ENCODE measurements at places on chromosomes 7 and 10.

GRCh38 chr7:100677308-100678267 lies 4.0 kb downstream of the GNB2 start:
- no peak for DNase-seq
- H3K4me1 ChIP-seq = peaks cover 37% of the 10 kb centered on the region
- peak overlapping the region; percentile 36 for H3K4me3 ChIP-seq
- no peaks in the 10 kb centered on the region for H3K27me3 ChIP-seq
- H3K27ac ChIP-seq = peak overlapping the region; percentile 53

DNA sequence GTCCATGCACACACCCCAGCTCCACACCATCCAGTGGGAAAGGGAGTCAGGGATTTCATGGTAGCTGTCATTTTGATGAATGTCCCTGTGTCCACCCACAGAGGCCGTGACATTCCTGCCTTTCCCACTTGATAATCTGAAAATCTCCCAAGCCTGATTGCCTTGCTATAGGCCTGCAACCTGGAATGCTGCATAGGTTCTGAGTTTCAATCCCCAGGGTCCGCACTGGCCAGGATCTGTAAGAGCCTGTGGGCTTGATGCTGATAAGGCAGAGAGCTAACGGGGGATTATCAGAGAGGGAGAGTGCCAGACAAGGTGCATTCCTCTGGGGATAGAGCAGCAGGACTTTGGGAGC lies 57.5 kb downstream of the RBM20 start:
- H3K4me3 ChIP-seq = no peak overlapping the region
- H3K27me3 ChIP-seq = no peaks in the 10 kb centered on the region
- H3K36me3 ChIP-seq = no peaks in the 10 kb centered on the region
- no peak overlapping the region for H3K27ac ChIP-seq

- H3K4me3 ChIP-seq = peak overlapping the region; percentile 81
- peaks cover 15% of the 10 kb centered on the region for H3K4me1 ChIP-seq
- peak overlapping the region; percentile 65 for H3K27ac ChIP-seq
- no peak for DNase-seq
- H3K36me3 ChIP-seq = peaks cover 2% of the 10 kb centered on the region
Measured at GRCh38 chr7:129368389-129368986, 65.7 kb upstream of the STRIP2 start.

GRCh38 chr10:124197371-124198124 lies 104.2 kb upstream of the CHST15 start:
- H3K36me3 ChIP-seq = peaks cover 3% of the 10 kb centered on the region
- H3K27me3 ChIP-seq = peaks cover 33% of the 10 kb centered on the region
- no peak overlapping the region for H3K27ac ChIP-seq

- peaks cover 72% of the 10 kb centered on the region for H3K27me3 ChIP-seq
- no peak for DNase-seq
- peaks cover 5% of the 10 kb centered on the region for H3K36me3 ChIP-seq
- H3K4me1 ChIP-seq = peaks cover 18% of the 10 kb centered on the region
Measured at GRCh38 chr10:124447751-124448466, 1.9 kb downstream of the NKX1-2 start.

- H3K4me3 ChIP-seq = no peak overlapping the region
- H3K27me3 ChIP-seq = peaks cover 49% of the 10 kb centered on the region
- peaks cover 3% of the 10 kb centered on the region for H3K4me1 ChIP-seq
- H3K27ac ChIP-seq = no peak overlapping the region
- no peaks in the 10 kb centered on the region for H3K36me3 ChIP-seq
Measured at GRCh38 chr7:4871056-4871680, 9.3 kb upstream of the PAPOLB start.

DNA sequence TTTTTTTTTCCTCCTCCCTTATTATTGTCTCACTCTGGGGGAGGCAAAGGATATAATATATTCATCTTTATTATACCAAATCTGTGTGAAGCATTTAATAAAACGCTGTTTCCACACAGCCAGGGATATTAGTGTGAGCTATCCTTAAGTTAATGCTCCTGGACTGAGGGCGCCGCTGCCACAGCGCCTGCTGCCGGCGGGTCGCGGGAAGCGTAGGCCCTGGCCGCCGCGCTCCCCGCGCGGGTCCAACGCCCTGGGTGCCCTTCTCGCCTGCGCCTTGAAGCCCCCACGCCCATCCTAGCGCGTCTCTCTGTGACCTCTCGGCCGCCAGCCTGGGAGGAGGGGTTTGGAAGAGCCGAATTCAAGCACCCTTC lies 9.5 kb upstream of the LBX1 start:
- H3K36me3 ChIP-seq = peaks cover 8% of the 10 kb centered on the region
- peaks cover 13% of the 10 kb centered on the region for H3K4me1 ChIP-seq
- H3K4me3 ChIP-seq = no peak overlapping the region
- DNase-seq = no peak

DNA sequence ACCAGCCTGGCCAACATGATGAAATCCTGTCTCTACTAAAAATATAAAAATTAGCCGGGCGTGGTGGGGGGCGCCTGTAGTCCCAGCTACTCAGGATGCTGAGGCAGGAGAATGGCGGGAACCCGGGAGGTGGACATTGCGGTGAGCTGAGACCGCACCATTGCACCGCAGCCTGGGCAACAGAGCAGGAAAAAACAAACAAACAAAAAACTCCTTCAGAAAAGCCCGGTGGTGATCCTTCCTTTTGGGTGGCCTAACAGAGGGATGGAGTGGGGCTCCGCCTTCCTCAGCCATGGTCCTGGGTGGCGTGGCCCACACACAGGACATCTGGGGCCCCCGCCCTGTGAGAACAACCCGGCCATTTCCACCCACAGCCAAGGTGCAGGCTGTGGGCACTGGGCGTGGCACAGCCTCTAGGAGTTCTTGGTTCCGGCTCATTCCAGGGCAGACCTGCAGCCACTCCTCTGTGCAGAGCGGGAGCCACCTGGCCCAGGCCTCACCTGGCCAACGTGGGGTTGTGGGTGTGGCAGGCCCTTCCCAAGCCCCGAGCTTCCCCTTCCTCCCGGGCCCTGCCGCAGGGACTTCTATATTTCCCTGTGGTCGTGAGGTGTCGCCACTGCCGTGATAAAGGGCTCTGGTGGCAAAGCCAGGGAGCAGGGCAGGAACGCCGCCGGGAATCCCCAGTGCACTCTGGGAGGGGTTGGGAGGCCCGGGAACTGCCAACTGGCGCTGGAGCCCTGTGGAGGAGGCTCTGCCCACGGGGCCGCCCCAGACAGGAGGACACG lies 37.6 kb downstream of the GET4 start:
- DNase-seq = no peak
- H3K36me3 ChIP-seq = no peaks in the 10 kb centered on the region
- H3K27me3 ChIP-seq = no peaks in the 10 kb centered on the region
- H3K4me1 ChIP-seq = peaks cover 9% of the 10 kb centered on the region

DNA sequence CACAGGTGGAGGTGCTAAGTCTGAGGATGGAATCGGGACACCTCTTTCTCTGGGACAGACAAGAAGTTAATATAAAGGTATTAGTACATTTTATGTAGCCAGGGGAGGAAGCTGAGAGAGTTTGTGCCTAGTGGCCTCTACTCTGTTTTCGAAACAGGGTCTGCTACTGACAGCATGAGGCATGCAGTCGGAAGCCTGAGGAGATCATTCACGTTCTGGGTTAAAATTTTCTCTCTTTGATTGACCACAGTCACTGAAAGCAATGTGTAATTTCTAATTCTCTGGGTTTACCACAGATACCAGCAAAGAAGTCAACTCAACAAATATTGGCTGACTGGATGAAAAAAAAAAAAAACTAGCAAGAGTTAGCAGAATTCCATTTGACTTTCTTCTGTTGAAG lies 53.3 kb upstream of the KCTD7 start:
- no peak for DNase-seq
- no peaks in the 10 kb centered on the region for H3K36me3 ChIP-seq
- H3K4me3 ChIP-seq = no peak overlapping the region
- peak overlapping the region; percentile 56 for H3K27ac ChIP-seq
- H3K27me3 ChIP-seq = no peaks in the 10 kb centered on the region

GRCh38 chr7:116465125-116465524 lies 34.4 kb upstream of the CAV2 start:
- no peaks in the 10 kb centered on the region for H3K4me1 ChIP-seq
- no peak overlapping the region for H3K27ac ChIP-seq

DNA sequence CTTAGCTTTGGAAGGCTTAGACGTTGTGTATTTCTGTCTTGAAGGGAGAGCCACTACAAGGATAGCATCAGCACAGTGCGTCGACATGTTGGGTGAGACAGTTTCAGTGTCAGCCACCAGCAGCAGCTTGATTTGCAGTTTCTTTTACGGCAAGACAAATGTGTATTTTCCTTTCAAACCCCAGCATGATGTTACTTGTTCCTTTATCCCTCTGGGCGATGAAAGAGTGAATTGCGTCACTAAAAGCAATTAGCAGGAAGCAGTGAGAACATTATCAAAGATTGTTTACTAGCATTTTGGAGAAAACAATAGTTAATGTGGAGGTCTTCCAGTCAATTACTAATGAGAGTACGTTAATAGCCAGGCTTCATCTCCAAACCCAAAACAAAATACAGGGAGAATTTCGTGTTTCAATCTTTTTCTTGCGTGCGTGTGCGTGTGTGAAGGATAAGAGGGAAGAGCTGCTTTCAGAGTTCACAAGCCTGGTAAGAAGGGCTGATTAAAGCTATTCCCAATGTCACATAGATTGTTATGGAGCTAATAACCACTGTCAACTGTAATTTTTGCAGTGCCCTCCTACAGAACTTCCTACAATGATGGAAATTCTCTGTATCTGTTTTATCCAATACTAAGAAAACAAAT lies 157.1 kb upstream of the AOAH start:
- H3K27me3 ChIP-seq = no peaks in the 10 kb centered on the region
- no peak for DNase-seq
- no peak overlapping the region for H3K4me3 ChIP-seq
- peaks cover 7% of the 10 kb centered on the region for H3K4me1 ChIP-seq
- no peak overlapping the region for H3K27ac ChIP-seq

DNA sequence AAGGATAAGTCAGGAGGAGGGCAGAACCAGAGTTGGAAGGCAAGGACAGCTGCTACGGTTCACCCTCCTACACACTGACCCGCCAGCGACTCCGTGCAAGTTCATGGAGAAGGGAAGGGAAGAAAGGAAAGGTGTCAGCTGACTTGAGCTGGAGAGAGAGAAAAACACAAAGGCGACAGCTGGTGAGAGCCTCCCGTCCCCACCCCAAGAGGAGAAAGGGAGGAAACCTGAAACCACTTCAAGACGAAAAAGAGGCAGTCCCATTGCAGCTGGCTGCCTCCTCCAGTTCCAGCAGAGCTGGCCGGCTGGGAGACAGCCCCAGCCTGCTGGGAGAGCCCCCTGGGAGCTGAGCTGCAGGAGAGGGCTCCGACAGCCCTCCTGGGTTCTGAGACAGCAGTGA lies 75.2 kb downstream of the PARD3 start:
- no peak for DNase-seq
- peaks cover 56% of the 10 kb centered on the region for H3K27me3 ChIP-seq
- no peak overlapping the region for H3K27ac ChIP-seq
- no peak overlapping the region for H3K4me3 ChIP-seq

DNA sequence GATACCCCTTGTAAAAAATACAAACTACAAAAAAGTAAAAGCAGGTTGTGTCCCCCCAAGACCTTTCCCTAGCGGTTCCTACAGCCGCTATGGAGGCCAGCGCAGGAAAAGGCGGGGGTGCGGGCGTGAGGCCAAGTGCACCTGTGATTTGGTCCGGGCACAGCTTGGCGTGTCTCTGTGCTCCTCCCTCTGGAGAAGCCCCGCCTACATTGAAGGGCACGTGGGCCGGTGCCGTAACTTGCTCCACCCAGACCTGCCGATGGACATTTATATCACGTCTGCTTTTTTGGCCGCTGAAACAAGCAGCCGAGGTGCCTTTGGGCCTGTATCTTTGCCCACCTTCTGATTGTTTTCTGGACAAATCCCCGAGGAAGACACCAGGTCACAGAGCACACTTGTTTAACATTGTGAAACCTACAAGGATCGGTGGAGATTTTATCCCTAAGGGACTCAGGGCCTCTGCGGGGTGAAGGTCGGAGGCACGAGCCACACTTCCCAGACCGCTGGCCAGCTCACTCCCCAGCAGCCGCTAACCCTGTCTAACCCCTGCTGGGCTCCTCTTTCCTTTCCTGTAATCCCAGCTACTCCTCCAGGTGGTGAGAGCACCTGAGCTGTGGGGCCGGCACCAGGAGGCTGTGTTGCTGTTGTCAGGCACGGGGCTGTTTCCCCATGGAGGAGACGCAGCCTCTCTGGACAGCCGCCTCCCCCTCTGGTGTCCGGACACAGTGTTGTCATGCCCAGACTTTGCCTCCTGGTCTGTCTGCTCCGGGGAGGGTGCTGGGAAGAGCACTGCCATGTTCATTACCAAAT lies 18.8 kb upstream of the INPP5A start:
- H3K36me3 ChIP-seq = no peaks in the 10 kb centered on the region
- no peak overlapping the region for H3K27ac ChIP-seq
- no peak overlapping the region for H3K4me3 ChIP-seq
- H3K4me1 ChIP-seq = no peaks in the 10 kb centered on the region

DNA sequence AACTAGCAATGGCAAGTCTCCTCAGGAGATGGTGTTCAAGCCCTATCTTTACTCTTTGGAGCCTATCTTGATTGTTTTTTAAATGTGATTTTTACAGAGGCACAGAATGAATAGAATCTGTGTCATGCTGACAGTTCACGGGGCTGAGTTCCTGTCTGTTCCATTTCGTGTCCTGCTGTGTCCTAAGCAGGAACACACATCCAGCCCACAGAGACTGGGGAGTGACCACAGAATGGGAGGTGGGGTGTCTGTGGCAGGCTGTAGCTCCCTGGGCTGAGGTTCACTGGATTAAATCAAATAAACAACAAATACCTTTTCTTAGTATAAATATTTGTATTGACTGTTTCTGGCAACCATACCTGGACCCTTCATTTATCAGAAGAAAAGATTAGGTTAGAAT lies 73.4 kb upstream of the CARD11 start:
- DNase-seq = no peak
- H3K27ac ChIP-seq = peak overlapping the region; percentile 83
- peaks cover 5% of the 10 kb centered on the region for H3K36me3 ChIP-seq
- no peaks in the 10 kb centered on the region for H3K27me3 ChIP-seq
- peak overlapping the region; percentile 92 for H3K4me3 ChIP-seq

DNA sequence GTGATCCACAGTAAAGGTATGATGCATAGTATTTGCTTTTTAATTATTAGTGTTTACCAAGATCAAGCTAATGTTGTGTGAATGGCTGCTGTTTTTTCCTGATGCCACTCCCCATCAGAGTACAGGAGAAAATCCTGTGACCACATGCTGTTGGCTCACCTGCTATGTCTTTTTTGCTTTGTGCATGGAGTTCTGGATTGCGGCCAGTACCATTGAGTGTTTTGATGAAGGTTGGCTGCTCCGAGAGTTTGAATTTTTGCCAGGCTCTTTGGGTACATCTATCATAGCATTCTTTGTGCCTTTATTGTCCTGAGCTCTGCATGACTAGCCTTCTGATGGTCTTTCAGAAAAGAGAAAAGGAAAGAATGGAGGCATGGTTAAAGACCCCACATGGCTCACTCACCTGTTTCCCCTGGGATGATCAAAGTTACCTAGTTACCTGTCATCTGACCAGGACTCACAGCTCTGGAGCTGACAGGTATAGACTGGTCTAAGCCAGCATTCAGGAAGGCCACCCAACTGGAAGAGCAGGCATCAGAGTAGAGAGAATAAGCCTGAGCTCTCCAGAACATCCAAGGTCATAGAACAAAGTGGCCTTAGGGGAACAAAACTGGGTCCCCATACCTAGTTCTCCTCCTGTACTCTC lies 11.8 kb upstream of the SGPL1 start:
- H3K27me3 ChIP-seq = peaks cover 70% of the 10 kb centered on the region
- DNase-seq = no peak
- no peaks in the 10 kb centered on the region for H3K4me1 ChIP-seq

Data from T-helper 17 cell (primary cell).